ENCODE measurements at places on chromosomes 13 and 19. TPM values are rescaled to one million over a fixed set of nuclear protein-coding genes. Genes with fewer than 3 reads are reported as not detected.

The ZNF441 gene
- total RNA-seq = 5.4 TPM

The OR4F17 gene
- not detected for total RNA-seq

The ANGPTL8 gene
- not detected for total RNA-seq

The APLP1 gene
- 47.1 TPM for total RNA-seq

The JAK3 gene
- 0.45 TPM for total RNA-seq

The MCEMP1 gene
- total RNA-seq = not detected

The TDRD12 gene
- 0.52 TPM for total RNA-seq

The USHBP1 gene
- not detected for total RNA-seq

The WDR88 gene
- total RNA-seq = not detected

The IQCN gene
- 0.06 TPM for total RNA-seq

The NALCN gene
- 7.0 TPM for total RNA-seq

The TNPO2 gene
- 56.0 TPM for total RNA-seq

The HIPK4 gene
- total RNA-seq = not detected

The SLC1A6 gene
- total RNA-seq = not detected

The ZNF615 gene
- 11.7 TPM for total RNA-seq

The PABPC3 gene
- total RNA-seq = not detected
